ENCODE measurements at places on chromosomes 5 and 9.

- no peak for DNase-seq
Measured at GRCh38 chr5:117473165-117473564, 898.5 kb upstream of the SEMA6A start.

GRCh38 chr5:38018016-38018415 is 178.2 kb upstream of the GDNF start:
- DNase-seq, result no peak

DNA sequence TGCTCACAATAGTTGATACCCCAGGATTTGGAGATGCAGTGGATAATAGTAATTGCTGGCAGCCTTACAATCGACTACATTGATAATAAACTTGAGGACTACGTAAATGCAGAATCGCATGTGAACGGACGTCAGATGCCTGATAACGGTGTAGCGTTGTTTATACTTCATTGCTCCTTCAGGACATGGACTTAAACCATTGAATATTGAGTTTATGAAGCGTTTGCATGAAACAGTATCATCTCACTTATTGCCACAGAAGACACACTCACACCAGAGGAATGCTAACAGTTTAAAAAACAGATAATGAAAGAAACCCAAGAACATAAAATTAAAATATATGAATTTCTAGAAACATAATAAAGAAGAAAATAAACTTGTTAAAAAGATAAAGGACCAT is 101.6 kb downstream of the GABBR2 start:
- DNase-seq, result no peak

GRCh38 chr9:118782790-118783463 is 586.3 kb downstream of the BRINP1 start:
- peak; percentile 11 for DNase-seq

DNA sequence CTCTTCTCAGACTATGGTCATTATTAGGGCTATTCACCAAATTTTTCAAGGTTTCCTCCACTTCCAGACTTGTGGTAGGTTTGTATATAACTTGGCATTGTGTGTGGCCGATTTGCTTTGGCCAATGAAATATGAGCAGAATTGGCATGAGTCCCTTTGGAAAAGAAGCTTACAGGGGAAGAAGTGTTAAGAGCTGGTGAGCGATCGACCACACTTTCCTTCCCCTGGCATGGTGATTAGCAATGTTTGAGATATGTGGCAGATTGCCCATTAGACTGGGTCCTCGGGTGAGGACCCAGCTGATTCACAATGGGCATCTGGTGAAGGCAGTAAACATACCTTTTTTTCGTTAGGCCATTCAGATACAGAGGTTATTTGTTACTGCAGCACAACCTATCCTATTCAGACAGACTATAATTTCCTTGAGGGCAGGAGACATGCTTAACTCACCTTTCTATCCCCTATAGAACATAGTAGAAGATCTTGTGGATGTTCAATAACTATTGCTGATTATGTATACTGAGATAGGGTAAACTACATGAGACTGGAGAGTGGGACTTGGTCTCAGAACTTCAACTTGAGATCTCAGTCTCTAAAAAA is 62.8 kb upstream of the KLF9 start:
- DNase-seq, result no peak

Data from NCI-H1105 (cell line).